ENCODE measurements at places on chromosomes 2 and 18. TPM values are rescaled to one million over a fixed set of nuclear protein-coding genes. Genes with fewer than 3 reads are reported as not detected.

CNDP1 gene
- 0.31 TPM for total RNA-seq

IL1A gene
- 0.43 TPM for total RNA-seq

CAPN13 gene
- not detected for total RNA-seq

GPR75 gene
- 5.0 TPM for total RNA-seq

ARHGAP15 gene
- total RNA-seq: not detected

NT5DC4 gene
- not detected for total RNA-seq

Measured in astrocyte (in vitro differentiated cells and primary cell).